ENCODE measurements at places on chromosomes 11 and 22.

- no peak for DNase-seq
Measured at GRCh38 chr11:128603752-128604414, 16.5 kb upstream of the ETS1 start.

DNA sequence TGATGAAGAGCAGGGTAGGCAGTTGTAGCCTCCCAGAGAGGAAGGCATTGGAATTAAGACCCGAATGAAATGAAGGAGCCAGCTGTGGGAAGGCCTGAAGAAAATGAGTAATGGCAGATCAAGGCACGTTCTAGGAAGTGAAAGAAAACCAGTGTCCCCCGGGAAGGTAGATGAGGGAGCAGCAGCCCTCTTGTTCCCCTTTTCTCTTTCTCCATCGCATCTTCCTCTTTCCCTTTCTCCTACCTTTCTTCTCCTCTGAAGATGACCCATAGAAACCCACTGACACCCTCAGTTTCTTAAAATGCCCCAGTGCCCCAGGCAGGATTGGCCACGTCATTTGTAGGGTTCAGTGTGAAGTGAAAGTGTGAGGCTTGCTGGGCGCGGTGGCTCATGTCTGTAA lies 172.6 kb upstream of the SEZ6L start:
- no peak for DNase-seq

DNA sequence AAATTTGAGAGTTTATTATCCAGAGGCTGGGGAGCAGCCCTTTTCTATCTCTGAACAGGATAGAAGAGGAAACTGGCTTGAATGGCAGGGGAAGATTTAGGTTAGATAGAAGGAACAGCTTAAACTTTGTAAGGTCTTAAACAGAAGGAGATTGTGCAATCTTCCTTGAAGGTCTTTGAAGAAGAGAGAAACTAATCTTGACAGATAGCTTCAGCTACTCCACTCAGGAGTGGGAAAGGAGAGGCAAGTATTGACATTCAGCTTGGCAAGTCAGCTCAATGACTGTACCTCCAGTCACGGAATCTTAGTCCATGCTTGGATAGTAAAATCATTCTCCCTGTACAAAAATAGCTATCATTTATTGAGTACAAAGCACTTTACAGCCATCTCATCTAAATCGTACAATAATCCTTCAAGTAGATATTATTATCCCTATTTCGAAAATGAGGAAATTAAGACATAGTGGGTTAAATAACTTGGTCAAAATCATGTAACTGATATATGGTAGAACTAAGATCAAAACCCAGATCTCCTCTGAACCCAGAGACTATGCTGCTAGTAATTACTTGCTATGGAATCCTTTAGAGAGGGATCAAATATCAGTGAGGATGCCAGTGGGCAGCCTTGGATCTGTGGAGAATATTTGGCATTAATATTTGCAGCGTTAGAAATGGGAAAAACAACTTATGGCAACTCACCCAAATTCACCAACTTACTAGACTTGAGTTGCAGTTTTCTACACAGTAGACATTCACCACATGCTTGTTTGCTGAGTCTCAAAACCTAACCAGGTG lies 14.6 kb downstream of the C11orf97 start:
- DNase-seq, result no peak

GRCh38 chr11:66842501-66842895 lies 743 bp upstream of the RCE1 start:
- no peak for DNase-seq

DNA sequence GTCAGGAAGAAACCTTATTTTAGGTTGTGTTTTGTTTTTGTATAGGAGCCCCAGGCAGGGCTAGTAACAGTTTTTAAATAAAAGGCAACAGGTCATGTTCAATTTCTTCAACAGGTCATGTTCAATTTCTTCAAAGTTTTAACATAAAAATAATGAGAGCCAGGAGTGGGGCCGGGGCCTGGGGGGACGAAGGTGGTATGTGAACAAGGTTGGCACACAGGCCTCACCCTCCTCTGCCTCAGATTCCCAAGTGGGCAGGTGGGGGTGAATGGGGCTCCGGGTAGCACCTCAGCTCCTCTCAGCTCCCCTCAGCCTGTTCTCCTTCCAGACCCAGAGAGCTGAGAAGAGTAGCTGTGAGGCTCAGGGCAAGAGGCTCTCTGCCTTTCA lies 4.4 kb downstream of the DERL3 start:
- DNase-seq, result no peak

- DNase-seq, result no peak
Measured at GRCh38 chr11:118610773-118611432, 3.5 kb downstream of the PHLDB1 start.

DNA sequence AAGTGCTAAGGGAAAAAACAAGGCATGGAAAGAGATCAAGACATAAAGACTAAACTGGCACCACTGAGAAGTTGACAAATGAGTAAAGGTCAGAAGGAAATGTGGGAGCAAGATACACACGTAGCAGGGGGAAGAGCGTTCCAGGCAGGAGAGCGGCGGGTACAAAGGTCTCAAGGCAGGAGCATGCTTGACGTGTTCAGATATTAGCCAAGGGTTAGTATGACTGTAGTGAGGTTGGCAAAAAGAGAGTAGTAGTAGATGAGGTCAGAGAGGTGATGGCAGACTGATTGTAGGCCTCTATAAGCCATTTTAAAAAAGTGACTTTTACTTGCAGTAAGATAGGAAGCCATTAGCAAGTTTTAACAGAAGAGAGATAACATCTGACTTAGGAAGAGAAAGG lies 9.9 kb downstream of the SYT9 start:
- no peak for DNase-seq

- DNase-seq, result no peak
Measured at GRCh38 chr11:116882386-116882785, 45.0 kb upstream of the APOA1 start.

DNA sequence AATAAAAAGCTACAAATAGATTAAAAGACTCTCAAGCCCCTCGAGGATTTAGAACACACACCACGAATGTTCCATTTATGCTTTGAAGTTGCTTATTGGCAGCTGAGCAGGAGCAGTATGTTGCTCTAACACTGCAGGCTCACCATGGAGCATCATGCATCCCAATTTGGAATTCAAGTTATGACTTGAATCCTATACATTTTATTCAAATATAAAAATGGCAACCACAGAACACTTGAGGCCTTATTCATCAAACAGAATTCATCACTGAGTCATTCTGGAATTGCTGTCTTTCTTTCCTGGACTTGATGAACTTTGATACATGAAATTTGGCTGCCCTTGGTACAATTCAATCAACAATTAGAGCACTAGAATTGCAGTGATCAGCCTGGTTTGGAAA lies 24.5 kb upstream of the BLID start:
- no peak for DNase-seq

GRCh38 chr11:18012122-18012905 lies 533 bp downstream of the SERGEF start:
- DNase-seq, result no peak

DNA sequence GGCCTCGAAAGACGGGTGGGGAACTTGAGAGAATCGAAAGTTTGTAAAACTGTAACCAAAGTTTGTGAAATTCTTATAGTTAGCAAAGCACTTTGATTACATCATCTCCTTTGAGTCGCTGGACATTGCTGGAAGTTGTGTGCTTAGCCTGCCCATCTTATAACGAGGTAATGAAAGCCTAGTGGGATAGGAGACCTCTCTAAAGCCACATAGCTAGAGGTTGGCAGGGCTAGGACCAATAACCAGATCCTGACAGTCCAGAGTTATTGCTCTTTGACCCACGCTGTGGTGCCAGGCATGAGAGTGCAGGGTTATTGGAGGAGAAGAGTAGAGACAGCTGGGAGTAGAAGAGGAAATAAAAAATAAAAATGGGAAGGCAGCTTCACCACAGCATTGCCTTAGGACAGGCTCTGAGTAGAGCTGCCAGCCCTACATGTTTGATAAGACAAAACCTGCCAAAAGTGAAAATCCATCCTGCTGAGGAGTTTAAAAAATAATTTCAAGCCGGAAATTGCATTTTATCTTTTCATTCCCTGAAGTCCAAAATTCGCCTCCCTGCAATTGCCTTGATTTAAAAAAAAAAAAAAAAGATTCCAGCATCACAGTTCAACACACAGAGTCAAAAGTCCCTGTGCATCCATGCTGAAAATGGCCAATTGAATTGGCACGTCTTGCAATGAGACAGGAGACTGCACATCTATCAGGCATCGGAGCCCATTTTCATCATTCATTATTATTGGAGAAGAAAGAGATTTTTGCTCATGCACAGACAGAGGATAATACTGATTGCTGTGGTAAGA lies 225.5 kb upstream of the POU2AF2 start:
- no peak for DNase-seq

GRCh38 chr11:109304159-109304558 lies 117.8 kb upstream of the C11orf87 start:
- DNase-seq, result no peak

- DNase-seq, result no peak
Measured at GRCh38 chr11:44243086-44243485, 66.9 kb downstream of the ALX4 start.

GRCh38 chr11:119340335-119341221 lies at the start of gene C1QTNF5:
Gene C1QTNF5 (minus strand): TSS chr11:119340883. CDS start chr11:119340397, 486 bp downstream.
- DNase-seq, result no peak

- no peak for DNase-seq
Measured at GRCh38 chr11:18022419-18022818, 9.6 kb upstream of the SERGEF start.

DNA sequence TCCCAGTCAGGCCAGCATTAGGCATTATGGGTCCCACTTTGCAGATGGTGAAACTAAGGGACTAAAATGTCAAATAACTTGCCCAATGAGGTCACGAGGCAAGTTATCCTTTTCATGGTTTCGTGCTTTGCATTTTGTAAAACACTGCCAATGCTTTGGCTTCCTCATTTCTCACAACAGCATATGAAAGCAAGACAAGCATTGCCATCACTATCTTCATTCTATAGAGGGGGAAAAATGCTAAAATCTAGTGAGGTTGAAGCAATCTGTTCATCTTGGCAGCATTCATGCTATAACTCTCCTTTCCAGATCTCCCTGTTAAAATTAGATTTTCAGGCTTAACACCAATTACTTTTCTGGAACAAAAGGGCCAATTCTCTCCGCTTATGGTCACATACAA lies 14.8 kb downstream of the FAM181B start:
- DNase-seq, result no peak

DNA sequence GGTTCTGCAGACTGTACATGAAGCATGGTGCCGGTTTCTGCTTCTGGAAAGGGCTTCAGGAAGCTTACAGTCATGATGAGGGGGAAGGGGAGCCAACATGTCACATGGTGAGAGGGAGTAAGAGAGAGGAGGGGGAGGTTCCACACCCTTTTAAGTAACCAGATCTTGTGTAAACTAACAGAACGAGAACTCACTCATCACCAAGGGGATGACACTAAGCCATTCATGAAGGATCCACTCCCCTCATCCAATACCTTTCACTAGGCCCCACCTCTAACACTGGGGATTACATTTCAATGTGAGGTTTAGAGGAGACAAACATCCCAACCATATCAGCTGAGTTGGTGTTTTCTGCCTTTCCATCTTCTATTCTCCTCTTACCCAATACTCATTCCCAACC lies 83.5 kb downstream of the BDNF start:
- DNase-seq, result no peak

- DNase-seq, result no peak
Measured at GRCh38 chr11:14242187-14242586, 116.8 kb downstream of the RRAS2 start.

- DNase-seq, result no peak
Measured at GRCh38 chr22:22959147-22959827, 71.7 kb downstream of the IGLL5 start.
